HCEC 1CT (cell line): ENCODE measurements at places on chromosomes 4 and X.

- DNase-seq, result no peak
These were observed 151.2 kb upstream of the SLC4A4 start for GRCh38 chr4:71187404-71188155.

DNA sequence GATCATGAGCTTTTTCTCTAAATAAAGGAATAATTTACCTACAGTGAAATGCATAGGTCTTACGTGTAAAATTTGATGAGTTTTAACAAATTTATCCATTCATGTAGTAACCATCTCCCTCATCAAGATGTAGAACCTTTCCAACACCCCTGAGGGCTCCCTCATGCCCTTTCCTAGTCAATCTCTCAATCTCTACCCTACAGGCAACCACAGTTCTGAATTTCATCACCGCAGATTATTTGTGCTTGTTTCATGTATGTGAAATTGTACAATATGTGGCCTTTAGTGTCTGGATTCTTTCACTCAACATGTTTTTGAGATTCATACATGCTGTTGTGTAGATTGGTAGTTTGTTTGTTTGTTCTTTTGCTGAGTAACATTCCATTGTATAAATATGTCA, 2.1 kb downstream of the VGLL1 start:
- no peak for DNase-seq

GRCh38 chr4:26568446-26568994, 15.4 kb upstream of the TBC1D19 start:
- DNase-seq, result peak; percentile 90

DNA sequence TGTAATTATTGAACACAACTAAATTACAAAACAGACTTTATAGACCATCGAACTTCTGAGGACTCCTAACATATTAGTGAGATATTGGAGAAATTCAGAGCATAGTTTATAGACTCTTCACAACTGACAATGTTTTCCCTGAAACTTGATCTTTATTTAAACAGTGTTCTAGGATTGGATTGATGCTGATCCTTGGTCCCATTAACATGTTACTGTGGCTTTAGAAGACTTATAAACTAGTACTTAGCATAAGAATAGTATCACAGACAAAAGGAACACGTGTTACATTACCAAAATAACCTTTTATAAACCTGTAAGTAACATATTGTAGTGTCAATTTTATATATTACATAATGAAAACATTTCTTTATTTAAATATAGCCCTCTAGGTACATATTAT, 689.6 kb downstream of the CCSER1 start:
- DNase-seq, result no peak

DNA sequence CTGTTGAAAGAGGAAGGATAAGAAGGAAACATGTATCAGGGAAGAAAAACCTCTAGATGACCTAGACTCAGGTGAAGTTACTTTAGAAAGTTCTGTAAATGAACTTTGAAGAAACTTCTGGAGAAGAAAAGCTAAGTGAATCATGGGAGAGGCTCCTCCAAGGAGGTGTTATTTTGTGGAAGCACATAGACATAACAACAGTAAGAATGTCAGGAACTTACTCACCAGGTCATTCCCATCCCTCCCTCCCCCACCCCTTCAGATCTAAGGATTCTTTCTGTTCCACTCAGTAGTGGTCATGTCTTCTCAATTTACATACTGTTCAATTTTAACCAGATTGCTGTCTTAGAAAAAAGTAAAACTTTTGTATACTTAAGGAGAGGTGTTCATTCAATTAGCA, 310.5 kb upstream of the DDX53 start:
- DNase-seq, result peak; percentile 38
